ENCODE measurements at places on chromosomes 7 and 10.

DNA sequence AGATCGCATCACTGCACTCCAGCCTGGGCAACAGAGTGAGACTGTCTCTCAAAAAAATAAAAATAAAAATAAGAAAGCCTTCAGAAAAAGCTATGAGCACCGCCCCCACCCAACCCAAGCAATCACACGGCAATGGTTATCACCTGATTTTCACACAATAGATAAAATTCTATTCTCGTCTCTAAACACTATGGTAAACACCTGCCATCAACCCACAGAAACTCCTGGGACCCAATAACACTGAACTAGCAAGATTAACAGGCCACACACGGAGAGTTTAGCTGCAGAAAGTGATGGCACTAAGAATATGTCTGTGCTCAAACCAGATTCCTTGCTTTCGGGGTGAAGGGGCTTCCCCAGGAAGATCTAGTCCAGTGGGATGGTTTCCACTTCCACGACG, 173.8 kb downstream of the DIP2C start:
- no peak for DNase-seq

DNA sequence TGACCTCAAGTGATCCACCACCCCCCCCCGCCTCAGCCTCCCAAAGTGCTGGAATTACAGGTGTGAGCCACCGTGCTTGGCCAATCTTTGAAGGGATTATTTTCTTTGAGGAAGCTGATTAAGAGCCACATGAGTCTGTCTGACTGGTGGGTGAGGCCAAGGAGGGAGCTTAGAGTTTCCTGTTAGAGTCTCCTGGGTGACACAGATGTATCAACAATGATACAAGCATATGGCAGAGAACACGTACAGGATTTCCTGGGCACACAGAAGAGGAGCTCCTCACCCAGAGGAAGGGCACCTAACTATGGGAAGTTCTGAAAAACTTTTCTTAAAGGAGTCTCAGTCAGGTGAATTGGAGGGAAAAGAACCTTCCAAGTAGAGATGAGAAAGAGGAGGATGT, 69.4 kb downstream of the GOLGA7B start:
- no peak for DNase-seq

GRCh38 chr10:98570834-98571233, 124.1 kb upstream of the HPS1 start:
- no peak for DNase-seq

GRCh38 chr10:119222537-119222936, 15.2 kb downstream of the GRK5 start:
- no peak for DNase-seq

- DNase-seq, result no peak
These were observed 95.4 kb downstream of the TRIL start for GRCh38 chr7:28862595-28863272.

GRCh38 chr10:5764422-5765297, 48.6 kb downstream of the GDI2 start:
- DNase-seq, result no peak

DNA sequence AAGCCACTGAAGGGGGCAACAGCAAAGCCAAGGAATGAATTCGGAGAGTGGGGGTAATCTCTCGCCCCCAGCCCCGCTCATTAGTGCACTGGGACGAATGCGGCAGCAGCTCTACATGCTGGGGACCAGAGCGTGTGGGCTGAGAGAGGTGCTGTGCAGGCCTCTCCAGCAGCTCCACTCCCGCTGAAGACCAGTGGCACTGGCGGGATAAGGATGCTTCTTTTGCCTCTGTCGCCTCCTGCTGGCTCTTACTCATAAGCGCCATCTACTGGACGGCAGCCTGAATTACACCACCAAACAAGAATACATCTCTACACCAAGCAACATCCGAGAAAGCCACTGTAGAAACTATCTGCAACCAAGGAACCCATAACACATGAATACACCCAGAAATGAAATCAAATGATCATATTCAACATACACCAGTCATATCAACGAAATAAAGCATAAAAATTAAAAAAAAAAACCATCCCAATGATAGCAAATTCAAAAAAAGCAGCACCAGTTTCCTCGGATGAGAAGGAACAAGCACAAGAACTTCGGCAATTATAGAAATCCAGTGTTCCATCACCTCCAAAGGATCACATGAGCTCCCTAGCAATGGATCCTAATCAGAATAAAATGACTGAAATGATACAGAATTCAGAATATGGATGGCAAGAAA, 79.0 kb upstream of the TMEM168 start:
- peak; percentile 78 for DNase-seq

DNA sequence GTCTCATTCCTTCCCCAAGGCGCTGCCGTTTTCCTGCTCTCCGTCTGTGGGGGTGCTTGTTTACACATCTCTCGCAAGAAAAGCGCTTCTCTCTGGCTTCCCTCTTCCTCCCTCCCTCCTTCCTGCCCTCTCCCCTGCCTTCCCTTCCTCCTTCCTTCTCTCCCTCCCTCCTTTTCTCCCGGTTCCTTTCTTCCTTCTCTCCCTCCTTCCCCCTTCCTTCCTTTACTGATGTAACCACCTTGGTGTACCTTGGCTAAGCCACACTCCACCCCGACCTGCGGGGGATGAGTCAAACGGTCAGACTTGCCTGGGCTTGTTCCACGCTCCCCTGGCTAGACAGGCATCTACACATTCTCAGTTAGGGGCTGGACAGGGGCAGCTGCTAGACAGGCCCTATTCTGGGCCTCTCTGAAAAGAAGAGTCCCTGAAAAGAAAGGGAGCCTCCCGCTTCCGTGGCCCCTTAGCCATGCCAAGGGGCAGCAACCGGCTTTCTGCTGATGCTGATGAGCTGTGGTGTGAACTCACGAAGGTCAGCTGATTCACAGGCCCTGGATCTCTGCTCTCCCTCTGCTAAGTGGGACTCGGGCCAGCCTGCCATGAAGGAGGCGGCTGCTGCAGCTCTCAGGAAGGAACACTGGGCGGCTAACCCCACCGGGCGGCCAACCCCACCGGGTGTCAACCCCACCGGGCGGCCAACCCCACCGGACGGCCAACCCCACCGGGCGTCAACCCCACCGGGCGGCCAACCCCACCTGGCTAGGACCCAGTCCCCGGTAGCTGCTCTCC, 216.8 kb downstream of the TCERG1L start:
- no peak for DNase-seq

GRCh38 chr7:34064519-34065158, 159.3 kb downstream of the BMPER start:
- DNase-seq, result no peak

GRCh38 chr7:41232086-41232485, 470.8 kb downstream of the INHBA start:
- DNase-seq, result no peak

DNA sequence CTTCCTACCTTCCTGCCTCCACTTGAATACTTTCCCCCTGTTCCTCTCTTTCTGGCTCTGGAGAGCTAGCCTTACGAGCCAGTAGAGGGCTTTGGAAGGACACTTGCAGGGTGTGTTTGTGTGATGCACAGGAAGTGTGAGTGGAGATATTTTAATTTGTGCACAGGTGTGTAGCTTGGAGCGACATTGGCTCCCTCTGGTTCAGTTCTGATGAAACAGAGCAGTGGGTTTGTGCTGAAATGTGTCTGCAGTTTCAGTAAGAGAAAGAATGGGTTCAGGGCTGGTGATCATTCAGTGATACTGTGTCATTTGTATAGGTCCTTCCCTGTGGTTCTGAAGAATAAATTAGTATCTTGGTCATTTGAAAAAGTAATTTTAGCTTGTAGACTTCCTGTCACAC, 86.9 kb downstream of the SND1 start:
- DNase-seq, result no peak

GRCh38 chr10:44828508-44829142, 82.5 kb upstream of the TMEM72 start:
- DNase-seq, result no peak

- no peak for DNase-seq
These were observed 15.7 kb downstream of the PLEKHS1 start for GRCh38 chr10:113767222-113767621.

DNA sequence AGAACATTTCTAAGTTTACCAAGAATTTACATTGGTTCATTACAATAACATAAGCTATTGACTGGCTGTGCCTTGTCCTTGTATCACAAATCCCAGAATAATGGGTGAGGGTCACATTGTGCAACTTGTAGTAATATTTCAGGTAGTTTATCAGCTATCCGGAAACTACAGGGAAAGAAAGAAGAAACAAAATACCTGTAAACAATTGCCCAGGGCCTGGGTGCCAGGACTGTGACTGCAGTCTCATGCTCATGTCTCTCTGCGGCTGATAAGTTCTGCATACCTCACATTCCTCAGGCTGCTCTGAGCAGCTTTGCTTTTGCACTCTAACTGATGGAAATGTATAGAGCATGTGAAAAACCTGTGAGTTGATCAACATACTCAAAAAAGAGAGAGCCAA, 131.8 kb upstream of the TRIM24 start:
- no peak for DNase-seq

GRCh38 chr10:4361581-4361980, 464.4 kb upstream of the AKR1E2 start:
- DNase-seq, result no peak

Data from NB4 (cell line).